Hepatocyte (in vitro differentiated cells): ENCODE measurements at places on chromosomes 7 and 10.

DNA sequence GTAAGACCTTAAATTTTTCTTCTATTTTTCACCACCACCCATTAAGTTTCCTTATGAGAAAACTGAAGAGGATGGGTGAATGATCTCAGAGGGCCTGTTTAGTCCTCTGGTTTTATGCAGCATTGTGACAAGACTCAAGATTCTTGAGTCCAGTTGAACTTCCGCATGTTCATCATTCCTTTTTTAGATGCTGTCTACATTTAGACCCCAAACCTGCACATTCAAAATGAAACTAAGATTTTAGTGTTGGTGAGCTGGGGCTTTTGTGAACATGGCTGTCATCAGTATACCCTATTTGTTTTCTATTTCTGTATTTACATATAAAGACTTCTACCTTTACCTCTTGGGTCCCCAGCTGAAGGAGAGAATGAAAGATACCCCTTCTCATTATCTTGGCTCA is 31.1 kb downstream of the NET1 start:
- DNase-seq = no peak

GRCh38 chr7:141950806-141951205 is 4.0 kb upstream of the CLEC5A start:
- DNase-seq = no peak

- peak; percentile 88 for DNase-seq
Measured at GRCh38 chr10:103265717-103266329, 11.1 kb upstream of the INA start.

DNA sequence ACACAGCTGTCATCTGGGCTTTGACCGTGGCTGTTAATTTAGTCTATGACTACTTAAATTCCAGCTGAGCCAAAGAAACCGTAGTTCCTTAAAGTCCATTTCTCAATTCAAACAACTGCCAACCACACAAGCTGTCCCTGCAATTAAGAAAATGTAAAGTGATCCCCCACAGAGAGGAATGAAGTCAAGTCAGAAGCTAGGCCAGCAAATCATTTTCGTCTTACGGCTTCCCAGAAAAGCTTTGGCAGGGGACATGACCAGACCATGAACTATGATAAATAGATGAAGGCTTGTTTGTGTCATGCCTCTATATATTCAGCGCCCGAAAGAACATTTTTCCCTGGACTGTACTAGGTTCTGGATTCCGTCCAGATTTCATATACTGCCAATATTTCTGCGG is 54.6 kb downstream of the HACD1 start:
- DNase-seq = no peak

DNA sequence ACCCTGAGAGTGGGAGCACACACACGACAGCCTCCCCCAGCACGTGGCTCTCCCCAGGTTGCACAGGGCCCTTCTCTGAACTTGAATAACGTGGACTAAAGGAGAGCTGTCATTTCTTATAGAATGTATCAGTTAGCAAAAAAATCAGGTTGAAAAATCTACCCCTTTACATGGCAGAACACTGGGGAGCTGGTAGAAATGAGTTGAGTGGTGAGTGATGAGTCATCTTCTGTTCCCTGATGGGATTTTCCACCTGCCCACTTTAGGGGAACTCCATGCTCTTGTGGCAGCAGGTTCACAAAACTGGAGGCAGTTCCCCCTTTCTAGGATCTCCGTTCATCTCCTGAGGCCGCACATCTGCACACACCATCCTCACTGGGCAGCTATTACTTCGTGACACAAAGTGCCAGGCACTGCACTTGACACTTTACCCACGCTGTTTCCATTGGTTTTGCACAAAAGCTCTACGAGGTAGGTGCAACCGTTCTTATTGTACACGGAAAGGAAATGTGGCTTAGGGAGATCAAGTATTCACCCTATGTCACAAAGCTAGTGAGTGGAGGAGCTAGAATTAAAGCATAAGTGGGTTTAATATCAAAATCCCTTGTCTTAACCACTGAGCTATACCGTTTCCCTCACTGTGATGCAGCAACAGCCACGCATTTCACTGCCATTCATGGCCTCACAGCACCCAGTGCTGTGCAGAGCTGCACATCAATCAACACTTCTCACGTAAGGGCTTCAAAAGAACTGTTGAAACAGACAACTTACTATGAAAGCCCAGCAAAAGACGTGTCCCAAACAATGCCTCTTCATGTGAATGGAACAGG is 80.2 kb downstream of the RNF216 start:
- DNase-seq = no peak

GRCh38 chr7:21617513-21617912 is 74.7 kb downstream of the DNAH11 start:
- DNase-seq = peak; percentile 9

DNA sequence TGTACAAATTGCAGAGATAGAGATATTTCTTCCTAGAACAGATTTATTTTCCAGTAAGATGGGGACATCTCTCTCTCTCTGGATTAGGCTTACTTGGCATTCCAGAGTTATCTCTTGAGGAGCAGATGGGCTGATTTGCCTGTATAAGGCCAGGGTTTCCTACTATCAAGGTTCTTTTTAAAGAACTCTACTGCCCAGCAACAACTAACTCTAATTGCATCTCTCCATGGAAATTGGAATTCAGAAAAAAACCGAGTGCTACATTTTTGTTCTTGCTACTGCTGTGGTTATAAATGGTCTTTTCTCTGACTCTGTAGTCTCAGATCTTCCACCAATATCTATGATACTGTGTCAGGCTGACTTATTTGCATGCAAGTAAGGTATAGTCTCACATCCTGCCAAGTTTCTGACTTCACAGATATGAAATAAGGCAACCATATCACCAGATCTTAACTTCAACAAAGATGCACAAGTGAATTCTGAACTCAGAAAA is 161.1 kb downstream of the CRPPA start:
- no peak for DNase-seq

DNA sequence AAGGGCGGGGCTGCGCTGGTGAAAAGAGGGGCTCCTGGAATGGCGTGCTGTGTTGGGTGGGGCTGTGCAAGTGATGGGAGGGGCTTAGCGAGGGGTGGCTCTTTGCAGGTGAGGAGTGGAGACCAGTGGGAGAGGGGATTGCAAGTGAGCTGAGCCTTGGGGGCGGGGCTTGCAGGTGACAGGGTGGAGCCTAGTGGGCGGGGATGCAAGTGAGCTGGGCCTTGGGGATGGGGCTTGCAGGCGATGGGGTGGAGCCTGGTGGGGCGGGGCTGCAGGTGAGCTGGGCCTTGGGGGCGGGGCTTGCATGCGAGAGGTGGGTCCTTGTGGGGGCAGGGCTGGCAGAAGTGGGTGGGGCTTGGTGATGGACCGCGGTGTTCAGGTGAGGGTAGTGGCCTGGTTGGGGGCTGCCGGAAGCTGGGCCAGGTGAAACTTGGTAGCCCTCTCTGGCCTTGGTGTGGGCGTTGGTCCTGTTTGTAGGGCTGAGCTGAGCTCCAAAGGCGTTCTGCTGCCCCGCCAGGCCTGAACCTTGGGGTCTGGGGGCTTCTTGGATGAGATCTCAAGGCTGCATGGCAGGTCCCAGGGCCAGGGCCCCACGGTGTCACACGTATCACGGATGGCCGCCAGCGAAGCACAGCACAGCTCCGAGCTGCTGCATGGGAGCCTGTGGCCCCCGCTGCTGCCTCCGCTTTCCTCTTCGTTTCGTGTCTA is 743 bp upstream of the PITRM1 start:
- DNase-seq = no peak

DNA sequence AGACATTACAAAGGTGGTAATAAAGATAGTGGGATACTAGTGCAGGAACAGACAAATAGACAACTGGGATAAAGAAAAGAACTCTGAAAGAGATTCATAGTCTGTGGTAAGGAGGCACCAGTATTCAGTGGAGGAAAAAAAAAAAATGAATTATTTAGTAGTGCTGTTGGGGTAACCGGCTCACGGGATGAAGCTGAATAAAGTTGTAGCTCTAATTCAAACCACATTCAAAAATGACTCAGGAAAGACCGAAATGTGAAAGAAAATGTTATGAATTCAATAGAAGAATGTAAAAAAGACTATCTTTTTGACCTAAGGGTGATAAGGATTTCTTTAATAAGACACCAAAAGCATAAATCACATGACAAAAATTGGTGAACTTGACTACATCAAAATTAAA is 83.1 kb upstream of the HABP2 start:
- no peak for DNase-seq

GRCh38 chr7:19762631-19763030 is 10.8 kb downstream of the TMEM196 start:
- DNase-seq = no peak

DNA sequence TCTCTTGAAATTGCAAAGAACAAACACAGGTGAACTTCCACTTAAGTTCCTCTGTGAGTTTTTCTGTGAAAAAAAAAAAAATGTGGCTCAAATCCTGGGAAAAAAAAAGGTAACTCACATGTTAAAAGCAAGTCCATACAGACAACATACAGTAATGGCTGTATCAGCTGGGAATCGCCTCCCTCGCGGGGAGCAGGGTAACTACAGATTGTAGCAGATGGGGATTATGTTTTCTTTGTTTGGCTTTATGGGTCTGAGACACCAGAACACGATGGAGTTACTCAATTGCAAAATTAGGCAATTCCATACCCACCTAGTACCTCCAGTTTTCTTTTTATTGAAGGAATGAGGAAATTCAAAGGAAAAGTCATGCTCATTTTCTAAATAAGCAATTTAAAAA is 42.3 kb downstream of the FEZF1 start:
- no peak for DNase-seq

GRCh38 chr10:129455625-129456024 is 11.4 kb upstream of the MGMT start:
- no peak for DNase-seq

- DNase-seq = no peak
Measured at GRCh38 chr10:76944640-76945039, 693.0 kb downstream of the KCNMA1 start.

DNA sequence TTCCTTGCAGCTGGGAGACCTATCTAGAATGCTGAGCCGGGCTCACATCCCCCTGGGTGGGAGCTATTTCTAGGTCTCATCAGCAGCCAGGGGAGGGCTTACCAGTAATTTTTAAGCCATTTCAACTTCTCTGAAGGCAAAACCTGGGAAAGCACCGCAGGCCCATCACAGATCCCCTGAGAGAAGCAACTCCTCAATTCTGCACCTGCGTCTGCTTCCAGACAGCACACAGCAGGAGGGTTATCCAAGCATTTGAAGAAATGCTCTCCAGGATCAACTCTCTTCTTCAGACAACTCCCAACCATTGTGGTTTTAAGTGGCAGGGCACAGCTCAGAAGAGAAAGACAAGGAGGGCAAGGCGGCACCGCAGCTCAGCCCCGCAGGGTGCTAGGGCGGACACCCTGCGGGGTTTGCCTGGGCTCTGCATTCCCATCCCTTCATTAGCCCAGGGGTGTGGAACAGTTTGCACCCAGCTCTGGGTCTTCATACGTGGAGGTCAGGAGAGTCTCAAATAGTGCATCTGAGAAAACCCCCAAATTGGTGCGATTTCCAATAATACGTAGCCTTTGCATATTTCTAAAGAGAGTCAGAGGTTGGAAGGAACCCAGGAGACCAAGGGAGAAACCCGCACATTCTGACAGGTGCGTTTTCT is 618.7 kb downstream of the DNAJB6 start:
- no peak for DNase-seq

GRCh38 chr7:143460271-143460979 is 17.2 kb downstream of the TAS2R60 start:
- no peak for DNase-seq

- DNase-seq = peak; percentile 68
Measured at GRCh38 chr10:125629758-125630376, 53.1 kb downstream of the TEX36 start.

GRCh38 chr10:132776186-132776585 is 9.8 kb downstream of the NKX6-2 start:
- DNase-seq = no peak

DNA sequence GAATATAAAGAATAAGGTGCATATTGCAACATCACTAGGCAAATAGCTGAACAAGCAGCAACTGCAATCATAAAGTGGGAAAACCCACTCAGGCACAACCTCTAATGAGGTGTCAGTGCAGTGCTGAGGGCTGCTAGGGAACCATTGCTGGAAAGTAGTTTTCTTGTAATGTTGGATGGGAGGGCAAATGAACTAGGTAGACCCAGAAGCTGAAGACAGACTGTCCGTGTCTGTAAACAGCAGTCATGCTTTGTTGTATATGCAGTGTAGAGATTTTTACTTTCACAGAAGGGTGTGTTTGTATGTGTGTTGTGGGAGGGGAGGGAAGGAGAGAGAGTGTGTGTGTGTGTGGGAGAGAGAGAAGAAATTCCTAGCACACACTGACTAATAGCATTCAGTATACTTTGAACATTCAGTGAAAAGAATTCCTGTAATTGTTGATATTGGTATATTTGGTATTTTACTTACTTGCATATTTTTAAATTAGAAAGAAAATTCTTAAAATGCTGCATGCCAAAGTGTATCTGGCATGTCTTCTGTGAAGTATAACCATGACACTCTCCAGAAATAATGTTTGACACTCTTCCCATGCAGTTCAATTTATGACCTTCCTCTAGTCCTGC is 28.8 kb downstream of the ITGB8 start:
- no peak for DNase-seq

DNA sequence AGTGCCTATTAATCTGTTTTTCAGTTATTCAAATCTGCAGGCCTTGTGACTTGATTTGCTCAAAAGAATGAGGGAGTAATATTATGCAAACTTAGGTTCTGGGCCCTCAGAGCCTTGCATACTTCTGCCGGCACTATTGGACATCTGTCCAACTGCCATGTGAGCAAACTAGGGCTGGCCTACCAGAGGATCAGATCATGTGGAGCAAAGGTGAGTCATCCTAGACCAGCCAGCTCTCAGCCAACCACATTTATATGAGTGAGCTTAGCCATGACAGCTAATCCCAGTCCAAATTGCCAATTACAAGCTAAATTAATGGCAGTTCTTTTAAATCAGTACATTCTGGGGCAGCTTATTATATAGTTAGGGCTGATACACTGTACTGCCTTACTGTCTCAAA is 69.6 kb downstream of the SDHAF3 start:
- no peak for DNase-seq

DNA sequence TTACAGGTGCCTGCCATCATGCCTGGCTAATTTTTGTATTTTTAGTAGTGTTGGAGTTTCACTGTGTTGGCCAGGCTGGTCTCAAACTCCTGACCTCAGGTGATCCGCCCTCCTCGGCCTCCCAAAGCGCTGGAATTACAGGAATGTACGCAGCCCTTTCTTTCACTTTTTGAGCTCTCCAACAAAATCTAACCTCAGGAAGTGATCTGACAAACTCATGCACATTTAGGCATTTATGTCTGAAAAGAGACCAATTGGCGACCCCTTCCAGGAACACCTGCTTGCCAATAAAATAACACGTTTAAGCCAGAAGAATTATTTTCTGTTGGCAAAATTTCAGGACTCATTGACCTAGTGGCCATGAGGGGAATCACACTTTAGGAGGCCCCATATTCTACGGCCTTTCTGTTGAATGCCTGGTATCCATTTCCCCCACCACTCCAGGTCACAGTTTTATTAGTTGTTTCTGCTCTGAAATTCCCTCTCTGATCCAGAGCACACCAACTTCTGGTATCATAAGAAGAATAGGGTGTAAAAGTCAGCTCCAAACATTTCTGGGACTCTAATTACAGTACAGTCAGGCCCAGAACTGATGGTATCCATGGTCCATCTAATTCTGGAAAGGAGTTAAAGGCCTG is 65.8 kb upstream of the FRMD4A start:
- DNase-seq = no peak
